ENCODE measurements at places on chromosomes 16 and 17.
A peak's percentile ranks its signal among the peaks of the same experiment; 100 is the strongest.

GRCh38 chr16:73028721-73029361 is 19.1 kb downstream of the ZFHX3 start:
- no peak for DNase-seq

DNA sequence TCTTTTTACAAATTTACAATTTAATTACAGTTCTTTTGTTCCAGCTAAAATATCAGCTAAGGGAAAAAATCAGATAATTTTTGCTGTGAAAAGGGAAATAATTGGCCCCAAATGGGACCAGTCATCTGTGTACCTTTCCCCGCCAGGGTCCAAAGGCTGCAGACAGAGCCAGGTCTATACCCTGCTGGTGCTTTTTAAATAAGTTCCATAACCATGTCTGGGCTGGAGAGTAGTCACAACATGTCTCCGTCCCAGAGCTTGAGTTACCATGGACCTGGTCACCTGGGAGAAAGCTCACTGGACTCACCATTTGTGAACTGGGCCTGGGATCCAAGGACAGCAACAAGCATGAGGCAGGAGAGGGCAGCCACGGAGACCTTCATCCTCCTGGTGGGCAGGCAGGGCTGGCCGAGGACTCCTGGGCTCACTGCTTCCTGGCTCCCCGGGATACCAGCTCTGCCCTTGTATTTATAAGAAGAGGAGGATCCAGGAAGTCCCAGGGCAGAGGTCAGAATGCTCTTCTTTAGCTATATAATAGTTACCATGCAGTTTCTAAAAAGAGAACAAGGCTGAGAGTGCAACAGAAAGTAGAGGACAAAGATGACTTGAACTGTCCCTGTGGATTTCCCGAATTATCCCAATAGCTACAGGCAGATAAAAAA is at the start of gene CCL15:
CCL15 (minus strand) TSS at position 444 of the 662 bp plus-strand sequence; CDS start at position 383, 61 bp downstream.
- no peak for DNase-seq

GRCh38 chr16:10862438-10862837 is 14.6 kb upstream of the CIITA start:
- peak; percentile 70 for DNase-seq

DNA sequence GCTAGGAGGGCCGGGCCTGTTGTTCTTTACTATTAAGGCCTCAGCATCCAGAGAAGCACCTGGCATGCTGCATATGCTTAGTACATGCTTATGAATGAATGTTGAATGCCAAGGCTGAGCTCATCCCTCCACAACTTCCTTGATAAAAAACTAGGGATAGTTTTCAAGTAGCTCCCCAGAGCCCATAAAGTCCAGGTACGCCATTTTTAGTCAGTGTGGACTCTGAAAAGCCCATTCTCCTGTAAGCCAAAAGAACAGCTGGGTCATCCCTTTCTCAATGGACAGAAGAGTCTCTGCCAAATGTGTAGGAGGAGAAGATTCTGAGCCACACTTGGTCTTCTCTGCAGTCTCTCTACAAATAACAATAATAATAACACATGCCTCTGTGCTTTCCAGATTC is 8.9 kb upstream of the ITGB3 start:
- no peak for DNase-seq

GRCh38 chr17:75228305-75228704 is 22.8 kb downstream of the NUP85 start:
- DNase-seq, result no peak

DNA sequence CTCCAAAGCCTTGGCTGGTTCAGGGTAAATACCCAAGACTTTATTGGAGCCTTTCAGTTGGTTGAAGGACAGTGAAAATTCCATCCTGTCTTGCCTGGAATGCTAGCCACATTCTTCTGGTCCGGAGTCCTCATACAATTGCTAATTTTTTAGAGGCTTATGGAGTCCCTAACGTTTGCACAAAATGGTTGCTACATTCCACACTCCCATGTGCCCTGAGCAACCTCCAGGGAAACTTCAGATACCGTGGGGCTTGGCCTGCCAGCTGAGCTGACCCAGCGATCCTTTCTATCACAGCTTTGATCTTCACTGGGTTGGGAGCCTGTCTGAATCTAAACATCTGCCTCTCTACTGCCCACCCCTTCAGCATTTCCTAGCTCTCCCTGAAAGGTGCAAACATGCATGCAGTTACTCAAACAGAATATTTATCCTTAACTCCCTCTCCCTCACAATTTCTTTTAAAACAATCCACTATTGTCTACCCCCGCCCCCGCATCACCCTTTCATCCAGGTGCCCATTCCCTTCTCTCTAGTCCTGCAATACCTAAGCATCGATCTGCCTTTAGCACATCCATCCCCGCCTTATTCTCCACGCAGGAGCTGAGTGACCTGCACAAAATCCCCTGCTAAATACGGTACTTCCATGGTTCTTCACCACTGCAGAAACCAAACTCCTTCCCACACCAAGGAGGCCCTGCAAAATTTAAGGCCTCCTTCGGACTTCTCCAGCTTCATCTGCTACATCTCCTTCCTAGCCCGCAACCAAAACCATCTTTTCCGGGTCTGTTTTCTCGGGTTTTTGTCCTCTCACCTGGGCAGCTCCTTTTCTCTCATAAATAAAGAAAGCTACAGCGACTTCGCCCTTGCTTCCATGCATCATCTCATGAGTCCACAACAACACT is 810 bp upstream of the GAN start:
- DNase-seq, result peak; percentile 22

GRCh38 chr17:65370669-65371131 is 190.7 kb downstream of the AXIN2 start:
- DNase-seq, result no peak

DNA sequence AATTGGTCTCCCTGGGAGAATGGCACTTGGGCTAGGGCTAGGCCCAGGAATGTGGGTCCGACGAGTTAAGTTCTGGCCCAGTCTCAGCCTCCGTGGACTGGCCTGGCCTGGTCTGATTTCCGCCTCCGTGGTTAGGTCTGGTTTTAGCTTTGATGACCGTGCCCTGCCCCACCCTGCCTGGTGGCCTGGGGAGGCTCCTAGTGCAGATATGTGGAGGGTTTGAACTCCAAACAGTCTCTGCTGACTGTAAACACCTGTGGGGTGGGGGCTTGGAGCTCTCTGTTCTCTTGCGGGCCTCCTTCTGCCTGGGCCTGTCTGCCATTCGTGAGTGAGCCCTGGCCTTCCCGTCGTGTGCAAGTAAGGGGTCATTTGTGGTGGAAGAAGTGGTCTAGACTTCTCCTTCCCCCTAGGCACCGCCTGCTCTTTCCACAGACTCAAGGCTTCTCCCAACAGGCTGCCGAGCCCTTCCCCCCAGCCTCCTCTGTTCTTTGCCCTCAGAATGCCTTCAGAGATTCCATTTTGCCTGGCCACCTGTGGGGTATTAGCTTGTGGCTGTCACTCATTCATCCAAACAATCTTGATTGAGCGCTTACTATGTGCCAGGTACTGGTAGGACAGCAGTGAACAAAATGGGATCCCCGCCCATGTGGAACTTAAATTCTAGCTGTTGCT is 1.6 kb downstream of the ATP6V0C start:
- DNase-seq, result no peak
